ENCODE measurements at places on chromosomes 4 and X.

- peak; percentile 4 for DNase-seq
These were observed 854 bp downstream of the RNF113A start for GRCh38 chrX:119870626-119871131.

- no peak for DNase-seq
These were observed 344.2 kb downstream of the GRIA2 start for GRCh38 chr4:157564771-157565170.

- DNase-seq = no peak
These were observed 163.7 kb upstream of the SPANXC start for GRCh38 chrX:141405853-141406492.

DNA sequence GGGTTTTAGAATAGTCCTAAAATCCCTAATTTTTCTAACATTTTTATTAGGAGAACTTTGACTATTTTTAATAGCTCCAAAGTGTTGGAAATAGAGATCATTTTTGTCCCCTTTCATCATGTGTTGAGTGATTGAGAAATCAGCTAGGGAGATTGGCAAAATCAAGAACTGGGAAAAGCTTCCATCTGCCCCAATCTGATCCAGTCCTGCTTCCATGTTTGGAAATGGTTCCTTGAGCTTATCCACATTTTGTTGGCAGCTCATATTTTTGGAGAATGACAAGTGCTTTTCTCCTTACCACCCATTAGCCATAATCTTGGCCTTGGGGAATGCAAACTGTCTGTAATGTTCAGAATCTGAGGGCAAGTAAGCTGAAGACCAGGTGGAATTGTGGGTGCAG, 73.9 kb downstream of the SYNPO2 start:
- no peak for DNase-seq

DNA sequence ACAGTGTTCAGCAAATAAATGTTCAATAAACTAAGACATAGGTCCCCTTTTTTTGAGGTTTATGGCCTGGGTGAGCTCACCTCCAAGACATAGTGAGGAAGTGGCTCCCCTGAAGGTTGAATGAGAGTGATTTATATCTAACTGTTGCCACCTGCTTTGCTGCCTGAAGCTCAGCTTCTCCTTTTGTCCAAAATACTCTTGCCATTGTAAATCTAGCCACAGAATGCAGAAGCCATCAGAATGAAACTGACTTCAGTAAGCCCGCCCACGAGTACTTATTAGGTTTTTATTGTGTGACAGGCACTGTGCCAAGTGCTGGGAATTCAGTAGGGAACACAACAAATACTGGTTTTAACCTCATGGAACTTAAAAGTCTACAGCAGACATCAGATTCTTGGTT, 18.0 kb downstream of the SPINK2 start:
- no peak for DNase-seq

DNA sequence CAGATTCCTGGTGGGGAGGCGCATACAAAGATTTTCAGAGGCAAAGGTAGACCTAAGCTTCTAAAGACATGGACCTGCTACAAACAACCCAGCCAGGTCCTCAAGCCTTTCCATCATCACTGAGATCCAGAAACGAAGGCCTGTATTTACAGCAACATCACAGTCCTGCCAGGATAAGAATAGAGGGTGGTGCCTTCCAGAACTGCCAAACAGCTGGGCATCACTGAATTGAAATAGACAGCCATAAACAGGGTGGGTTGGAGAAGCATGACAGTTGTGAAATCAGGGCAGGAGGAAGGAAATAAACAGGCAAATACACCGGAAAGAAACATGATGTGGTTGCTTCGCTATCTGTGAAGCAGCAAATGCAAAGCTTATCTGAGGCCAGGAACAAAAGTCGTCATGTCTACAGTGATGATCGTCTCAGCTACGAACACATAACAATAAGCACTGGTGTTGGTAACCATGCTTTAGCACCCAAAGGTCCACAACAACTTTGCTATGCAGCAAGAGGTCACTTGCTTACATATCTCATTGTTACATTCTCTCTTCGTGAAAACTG, 6.7 kb upstream of the TMEM154 start:
- DNase-seq = no peak

DNA sequence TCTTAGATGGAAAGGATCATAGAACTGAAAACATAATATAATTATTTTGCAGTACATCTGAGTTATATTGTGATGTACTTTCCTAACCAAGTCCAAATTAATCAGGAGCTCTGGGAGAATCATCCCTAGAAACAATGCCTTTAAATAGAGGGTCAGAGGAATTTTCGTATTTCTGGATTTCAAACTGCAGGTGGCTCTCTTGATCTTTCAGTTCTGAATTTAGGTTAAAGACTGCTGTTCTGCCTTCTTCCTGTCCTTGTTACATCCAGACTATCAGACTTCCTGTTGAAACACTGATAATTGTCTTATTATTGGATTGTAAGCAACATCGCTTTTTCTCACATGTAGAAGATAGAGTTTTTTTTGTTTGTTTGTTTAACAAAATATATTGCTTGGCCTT, 142.7 kb downstream of the RPA4 start:
- no peak for DNase-seq

DNA sequence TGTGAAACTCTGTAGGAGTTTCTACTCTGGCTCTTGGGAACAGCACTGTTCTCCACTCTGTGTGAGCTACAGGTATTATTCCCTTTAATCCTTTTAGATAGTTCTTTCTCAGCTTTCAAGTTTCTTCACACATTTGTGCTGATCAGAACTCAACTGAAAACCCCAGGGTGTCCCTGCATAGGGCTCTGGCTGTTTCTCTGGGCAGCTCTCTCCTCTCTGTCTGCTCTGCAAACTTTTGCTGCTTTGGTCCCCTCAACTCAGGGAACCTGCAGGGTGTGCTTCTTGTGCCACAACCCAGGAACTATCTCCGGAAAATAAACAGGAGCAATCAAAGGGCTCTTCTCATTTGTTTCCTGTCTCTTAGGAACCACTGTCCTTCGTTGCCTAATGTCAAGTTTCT, 196.6 kb upstream of the GABRA2 start:
- DNase-seq = no peak

DNA sequence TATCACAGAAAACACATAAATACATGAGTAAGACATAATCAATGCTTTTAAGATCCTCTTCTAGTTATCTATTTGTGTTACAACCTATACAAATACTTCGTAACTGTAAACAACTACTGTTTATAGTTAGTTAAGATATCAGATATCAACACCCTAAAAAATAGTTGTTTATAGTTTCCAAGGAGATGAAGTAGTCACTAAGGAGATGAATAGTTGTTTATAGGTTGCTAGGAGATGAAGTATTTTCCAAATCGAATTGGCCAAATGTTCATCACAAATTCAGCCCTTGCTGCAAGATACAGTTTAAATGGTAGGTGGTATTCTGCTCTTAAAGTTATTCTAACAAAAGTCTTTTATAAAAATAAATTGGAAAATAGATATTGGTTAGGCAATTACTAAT, 618.2 kb upstream of the PCDH10 start:
- DNase-seq = no peak

GRCh38 chrX:19906293-19906692, 18.9 kb upstream of the SH3KBP1 start:
- no peak for DNase-seq

DNA sequence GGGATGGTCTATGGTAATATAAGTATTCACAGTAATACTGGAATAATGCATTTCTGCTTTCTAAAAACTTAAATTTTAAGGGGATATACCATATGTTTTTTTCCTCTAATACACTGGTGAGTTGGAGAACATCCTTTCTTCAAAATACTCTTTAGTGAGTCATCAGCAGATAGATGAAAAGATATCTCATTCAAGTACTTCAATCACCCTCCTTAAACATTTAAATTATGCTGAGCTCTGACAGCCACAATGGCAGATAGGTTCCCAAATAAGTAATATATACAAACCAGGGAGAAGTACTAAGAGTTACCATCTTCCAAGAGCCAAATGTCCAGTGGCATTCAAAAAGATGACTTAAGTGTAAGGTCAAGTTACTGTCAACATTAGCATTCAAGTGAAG, 52.2 kb downstream of the AMMECR1 start:
- DNase-seq = no peak

GRCh38 chr4:133592591-133592990, 443.5 kb downstream of the PCDH10 start:
- DNase-seq = no peak

DNA sequence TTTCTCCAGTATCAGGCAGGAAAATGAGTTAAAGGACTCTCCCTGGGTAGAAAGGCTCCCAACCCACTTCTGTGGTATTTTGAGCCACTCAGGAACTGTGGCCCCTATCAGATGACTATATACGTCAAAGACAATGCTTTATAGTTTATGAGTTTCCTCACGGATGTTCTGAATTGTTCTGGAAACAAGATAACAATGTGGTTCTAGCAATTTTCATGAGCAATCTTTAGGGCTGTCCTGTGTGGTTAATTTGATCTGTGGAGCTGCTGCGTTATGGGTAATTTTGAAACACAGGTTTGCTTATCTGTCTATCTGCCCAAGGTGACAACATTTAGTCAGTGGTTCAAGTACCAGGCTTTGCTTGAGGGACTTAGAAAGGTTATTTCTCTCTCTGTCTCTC, 46.7 kb upstream of the IL2 start:
- no peak for DNase-seq

Data from hematopoietic multipotent progenitor cell treated with erythropoietin and hydrocortisone succinate and interleukin-3 and kit ligand, for 17 days (in vitro differentiated cells).